Left lobe of liver (tissue), 2 donors: ENCODE measurements at places on chromosomes 16 and 17. TPM values are rescaled to one million over a fixed set of nuclear protein-coding genes. Genes with fewer than 3 reads are reported as not detected.

GRCh38 chr16:50525716-50526115, 22.5 kb upstream of the NKD1 start:
- no peak for DNase-seq

DNA sequence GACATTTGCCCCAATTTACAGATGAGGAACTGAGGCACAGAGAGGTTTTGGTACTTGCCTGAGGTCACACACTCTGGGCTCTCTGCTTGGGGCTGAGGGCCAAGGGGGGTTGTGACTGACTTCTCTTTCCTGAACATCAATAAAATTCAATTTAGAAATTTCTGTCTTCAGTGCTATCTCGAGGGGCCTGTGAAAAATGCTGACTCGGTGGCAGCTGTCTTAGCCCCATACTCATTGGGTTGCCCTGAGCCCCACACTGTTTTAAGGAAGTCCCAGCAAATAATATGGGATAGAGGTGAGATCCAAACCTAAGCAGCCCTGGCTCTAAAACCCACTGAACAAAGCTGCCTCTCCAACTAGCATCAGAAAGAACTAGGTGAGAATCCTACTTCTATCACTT, 7.0 kb upstream of the BRCA1 start:
- DNase-seq = no peak

The GJC1 gene
- 0.53 TPM for total RNA-seq

GRCh38 chr17:41478237-41478636, 2.7 kb downstream of the KRT35 start:
- DNase-seq = no peak

- peak; percentile 48 for DNase-seq
These were observed 548 bp downstream of the HAGH start for GRCh38 chr16:1825864-1826690.

DNA sequence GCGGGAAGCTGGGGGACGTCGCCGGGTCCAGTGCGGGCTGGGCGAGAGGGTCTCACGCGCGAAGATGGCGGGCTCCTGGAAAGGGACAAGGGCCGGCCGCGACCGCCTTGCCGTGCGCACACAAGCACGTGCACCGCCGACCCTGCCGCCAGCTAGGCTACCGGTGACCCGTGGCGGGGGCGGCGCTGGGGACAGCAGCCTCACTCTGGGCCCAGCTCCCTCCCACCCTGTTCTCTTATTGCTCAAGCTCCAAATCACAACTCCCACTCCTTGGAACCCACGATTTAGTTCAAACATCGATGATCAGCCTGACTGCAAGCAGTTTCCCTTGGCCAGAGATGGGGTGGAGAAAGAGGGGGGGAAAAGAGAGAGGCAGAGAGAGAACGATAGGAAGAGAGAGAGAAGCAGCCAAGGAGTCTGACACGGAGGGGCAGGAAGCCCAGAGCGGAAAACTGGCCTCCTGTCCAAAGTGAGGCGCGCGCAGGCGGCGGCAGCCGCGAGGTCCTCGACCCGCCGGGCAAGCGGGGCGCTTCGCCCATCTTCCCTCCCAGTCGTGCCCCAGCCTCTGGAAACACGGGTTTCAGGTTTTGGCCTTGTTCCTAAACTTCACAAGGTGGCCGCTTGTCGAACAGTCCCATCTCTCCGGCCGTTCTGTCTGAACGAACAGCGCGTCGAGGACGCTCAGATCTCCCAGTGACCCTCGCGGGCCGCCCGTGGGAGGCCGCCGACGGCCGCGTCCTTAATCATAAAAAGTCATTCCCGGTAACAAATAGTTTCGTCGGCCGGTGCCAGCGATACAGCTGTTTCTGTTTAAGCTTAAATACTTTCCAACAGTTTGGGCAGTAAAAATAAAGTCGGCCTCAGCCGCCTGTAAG, 1.7 kb upstream of the CBX8 start:
- DNase-seq = no peak

- no peak for DNase-seq
These were observed 5.0 kb downstream of the CX3CL1 start for GRCh38 chr16:57377080-57377841.
